Motor neuron (in vitro differentiated cells): ENCODE measurements at places on chromosomes 11 and 22. TPM values are rescaled to one million over a fixed set of nuclear protein-coding genes. Genes with fewer than 3 reads are reported as not detected.

PATE4 gene
- total RNA-seq, result 0.34 and 0.66 TPM in 2 replicates

ARFIP2 gene
- 63.3 and 75.0 TPM in 2 replicates for total RNA-seq

C1QTNF5 gene
- 0.49 and 1.4 TPM in 2 replicates for total RNA-seq

NXPE1 gene
- total RNA-seq, result 0.29 and 0.82 TPM in 2 replicates

CCDC81 gene
- total RNA-seq, result 1.6 and 1.9 TPM in 2 replicates

RAB36 gene
- total RNA-seq, result 14.4 and 21.6 TPM in 2 replicates

- ATAC-seq, result no peak
These were observed 10.9 kb upstream of the NAALADL1 start for GRCh38 chr11:65069217-65069616.

- ATAC-seq, result no peak
These were observed 24.7 kb downstream of the LAYN start for GRCh38 chr11:111565114-111565720.

DNA sequence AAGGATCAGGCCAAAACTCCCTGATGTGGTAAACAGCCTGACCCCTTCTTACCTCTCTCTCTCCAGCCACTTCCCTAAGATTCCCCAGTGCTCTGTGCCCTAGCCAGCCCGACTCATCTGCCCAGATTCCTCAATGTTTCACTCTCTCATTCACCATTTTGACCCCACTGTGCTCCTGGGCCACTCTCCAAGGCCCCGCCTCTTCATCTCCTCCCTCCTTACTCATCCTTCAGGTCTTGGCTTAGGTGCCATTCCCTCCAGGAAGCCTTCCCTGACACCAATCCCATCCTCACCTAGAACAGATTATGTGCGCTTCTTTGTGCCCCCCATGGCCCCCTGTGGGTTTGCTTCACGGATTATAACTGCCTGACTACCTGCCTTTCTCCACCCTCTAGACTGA, 13.2 kb downstream of the SLC43A3 start:
- ATAC-seq, result no peak

DNA sequence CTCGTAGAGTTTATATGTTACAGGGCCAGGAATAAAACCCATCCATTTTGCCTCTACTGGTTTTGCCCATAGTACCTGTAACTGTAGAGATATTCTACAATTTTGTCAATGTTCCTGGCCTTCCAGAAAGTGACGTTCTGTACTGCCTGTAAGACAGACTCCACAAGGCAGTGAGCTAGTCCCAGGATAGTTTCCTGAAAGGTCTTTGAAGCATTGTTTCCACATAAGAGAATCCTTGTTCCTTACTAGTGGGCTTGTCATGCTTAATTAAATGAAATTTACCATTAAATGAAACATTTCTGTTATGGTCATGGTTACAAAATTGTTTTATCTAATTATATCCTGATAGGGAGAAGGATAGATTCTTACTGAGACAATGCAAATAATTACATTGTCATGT, 80.4 kb downstream of the HSD17B12 start:
- no peak for ATAC-seq

DNA sequence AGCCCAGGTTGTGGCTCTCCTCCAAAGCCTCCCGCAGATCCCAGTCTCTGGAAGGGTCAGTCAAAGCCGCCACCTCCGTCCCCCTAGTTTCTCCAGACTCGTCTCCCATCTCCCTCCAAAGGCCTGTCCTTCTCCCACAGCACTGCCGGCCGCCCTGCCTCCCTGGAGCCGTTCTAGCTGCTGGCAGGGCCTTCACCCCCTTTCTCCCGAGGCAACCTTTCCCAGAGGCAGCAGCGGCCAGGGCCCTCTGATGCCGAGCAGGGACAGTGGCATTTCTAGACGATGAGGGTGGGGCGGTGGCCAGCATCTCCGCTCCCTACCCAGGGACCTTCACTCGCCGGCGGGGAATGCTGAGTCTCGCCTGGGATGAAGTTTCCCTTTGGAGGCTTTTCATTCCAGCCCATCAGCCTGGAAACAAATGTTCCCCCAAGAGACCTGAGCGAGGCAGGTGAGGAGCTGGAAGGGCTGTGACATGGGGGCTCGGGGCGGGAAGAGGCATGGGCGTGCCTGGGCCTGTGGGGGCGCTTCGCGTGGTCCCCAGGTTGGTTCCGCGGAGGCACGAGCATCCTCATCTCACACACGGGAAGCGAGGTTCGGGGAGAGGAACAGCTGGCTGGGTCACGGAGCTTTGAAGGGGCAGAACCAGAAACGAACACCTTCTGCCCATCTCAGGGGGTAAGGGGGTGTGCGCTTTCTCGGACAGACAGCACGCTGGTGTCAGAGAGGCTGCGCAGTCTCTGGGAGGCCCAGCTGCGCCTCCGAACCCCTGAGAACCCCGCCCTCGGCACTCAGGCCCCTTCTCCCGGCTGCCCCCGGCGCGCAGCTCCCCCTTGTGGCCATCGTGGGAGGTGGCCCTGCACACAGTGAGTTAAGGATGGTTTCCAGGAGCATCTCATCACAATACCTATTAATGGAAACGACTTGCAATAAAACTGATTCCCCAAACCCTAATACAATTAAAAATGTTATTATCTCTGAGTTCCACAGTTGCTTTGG, 18.1 kb upstream of the KLHL35 start:
- ATAC-seq, result no peak

DNA sequence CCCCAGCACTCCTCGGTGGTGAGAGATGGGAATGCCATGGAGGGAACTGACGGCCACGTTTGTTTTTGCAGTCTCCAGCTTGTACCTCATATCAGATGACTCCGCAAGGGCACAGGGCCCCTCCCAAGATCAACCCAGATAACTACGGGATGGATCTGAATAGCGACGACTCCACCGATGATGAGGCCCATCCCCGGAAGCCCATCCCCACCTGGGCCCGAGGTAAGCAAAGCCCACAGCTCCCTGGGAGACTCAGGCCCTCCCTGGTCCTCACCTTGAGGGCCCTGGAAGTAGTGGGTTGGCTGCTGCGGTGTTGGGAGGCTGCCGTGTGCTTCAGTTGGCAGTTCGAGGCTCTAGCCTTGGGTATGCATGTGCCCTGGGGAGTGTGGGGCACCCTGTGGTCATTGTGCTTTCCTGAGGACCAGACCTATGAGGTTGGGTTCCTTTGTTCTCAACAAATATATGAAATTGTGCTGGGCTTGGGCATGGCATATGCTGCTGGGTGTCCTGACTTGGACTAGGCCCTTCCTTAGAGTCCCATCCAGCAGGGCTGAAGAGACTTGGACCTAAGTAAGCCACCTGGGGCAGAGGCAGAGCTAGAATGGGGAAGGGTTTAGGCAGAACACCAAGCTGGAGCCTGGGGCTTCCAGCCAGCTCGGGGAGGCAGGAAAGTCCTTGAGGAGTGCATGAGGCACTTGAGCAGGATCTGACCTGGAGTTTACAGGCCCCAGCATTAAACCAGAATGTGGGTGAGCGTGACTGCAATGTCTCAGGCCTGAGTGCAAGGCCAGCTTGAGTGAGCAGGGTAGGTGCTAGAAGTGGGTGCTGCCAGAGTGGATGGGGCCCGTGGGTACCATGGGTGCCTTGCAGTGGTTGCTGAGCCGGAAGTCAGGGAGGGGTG, 26.4 kb downstream of the INCENP start:
- ATAC-seq, result no peak

GRCh38 chr22:29987137-29987536, 93.1 kb upstream of the HORMAD2 start:
- ATAC-seq, result no peak

DNA sequence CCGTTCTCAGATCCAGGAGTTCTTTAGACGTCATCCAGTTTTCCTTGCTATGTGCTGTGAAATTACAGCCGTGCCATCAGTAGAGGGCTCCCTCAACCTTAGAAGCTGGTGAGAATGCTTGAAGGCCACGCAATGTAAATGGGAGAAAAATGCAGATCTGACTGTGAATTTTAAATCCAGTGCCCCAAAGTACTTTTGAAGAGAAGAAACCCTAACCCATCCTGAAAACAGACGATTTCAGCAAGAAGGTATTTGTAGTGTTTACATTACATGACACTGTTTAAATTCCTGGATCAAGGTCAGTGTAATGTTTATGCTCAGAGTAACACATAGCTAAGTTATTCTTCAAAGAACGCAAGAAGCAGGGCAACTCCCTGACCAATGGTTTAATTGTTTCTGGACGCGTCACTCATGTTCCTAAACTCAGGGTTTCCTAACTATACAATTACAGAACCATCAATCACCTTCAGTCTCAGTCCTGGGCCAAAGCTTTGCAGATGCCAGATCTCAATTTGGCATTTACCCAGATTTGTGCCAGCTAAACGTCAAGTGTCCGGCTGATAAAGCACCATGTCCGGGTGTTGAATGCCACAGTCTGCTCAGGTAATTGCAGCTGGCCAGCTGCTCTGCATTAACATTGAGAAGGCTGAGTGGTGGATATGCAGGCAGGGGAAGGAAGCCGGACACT, 38.2 kb downstream of the ADAMTS8 start:
- peak; percentile 38 for ATAC-seq

DNA sequence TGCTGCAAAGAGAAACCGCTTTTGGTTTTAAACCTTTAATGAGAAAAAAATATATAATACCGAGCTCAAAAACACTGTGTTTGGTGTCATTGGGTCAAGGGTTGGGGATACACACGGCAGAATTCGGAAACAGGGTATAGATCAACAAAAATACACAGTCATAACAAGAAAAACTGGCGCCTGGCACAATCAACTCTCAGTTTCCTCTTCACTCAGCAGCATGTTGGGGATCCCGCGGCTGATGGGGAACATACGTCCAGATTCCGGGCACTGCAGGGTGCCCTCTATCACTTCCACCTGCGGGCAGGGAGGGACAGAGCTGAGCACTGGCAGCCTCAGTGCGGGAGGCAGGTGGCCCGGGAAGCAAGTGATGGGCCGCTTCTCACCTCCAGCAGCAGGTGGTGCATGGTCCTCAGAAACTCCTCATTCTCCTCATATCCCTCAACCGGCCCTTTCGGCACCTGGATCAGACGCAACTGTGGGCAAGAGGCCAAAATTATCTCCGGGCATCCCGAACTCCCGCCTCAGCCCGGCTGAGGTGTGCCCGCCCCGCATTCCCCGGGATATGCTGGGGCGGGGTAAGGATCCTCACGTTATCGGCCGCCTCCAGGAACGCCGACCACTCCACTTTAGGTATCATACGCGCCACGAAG, 561 bp downstream of the TRMT112 start:
- ATAC-seq, result peak; percentile 6

DNA sequence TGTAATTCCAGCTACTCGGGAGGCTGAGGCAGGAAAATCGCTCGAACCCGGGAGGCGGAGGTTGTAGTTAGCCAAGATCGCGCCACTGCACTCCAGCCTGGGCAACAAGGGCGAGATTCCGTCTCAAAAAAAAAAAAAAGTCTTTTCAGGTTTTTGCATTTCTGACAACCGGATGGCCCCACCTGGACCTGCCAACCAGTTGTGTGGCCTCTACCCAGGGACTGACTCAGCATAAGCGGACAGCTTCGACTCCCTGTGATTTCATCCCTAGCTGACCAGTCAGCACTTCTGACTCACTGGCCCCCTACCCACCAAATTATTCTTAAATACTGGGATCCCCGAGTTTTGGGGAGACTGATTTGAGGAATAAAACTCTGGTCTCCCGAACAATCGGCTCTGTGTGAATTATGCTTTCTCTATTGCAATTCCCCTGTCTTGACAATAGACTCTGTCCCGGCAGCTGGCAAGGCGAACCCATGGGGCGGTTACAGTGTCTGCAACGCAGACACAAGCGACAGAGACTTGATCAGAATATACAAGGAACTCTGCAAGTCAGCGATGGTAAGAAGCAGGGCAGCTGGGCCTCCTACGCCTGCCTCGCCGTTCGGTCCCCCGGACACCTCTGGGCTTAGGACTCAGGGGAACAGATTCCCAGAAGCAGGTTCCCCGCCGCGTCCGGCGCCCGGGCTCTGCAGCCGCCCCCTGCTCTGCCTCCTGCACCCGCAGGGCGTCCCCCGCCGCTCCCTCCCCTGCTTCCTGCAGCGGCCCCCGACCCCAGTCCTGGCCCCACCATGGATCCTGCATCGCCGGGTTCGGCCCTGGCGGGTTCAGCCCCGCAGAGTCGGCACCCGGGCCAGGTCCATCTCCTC, 741 bp upstream of the TALDO1 start:
- peak; percentile 69 for ATAC-seq

- ATAC-seq, result no peak
These were observed 25.9 kb upstream of the KCNJ11 start for GRCh38 chr11:17414317-17414737.

DNA sequence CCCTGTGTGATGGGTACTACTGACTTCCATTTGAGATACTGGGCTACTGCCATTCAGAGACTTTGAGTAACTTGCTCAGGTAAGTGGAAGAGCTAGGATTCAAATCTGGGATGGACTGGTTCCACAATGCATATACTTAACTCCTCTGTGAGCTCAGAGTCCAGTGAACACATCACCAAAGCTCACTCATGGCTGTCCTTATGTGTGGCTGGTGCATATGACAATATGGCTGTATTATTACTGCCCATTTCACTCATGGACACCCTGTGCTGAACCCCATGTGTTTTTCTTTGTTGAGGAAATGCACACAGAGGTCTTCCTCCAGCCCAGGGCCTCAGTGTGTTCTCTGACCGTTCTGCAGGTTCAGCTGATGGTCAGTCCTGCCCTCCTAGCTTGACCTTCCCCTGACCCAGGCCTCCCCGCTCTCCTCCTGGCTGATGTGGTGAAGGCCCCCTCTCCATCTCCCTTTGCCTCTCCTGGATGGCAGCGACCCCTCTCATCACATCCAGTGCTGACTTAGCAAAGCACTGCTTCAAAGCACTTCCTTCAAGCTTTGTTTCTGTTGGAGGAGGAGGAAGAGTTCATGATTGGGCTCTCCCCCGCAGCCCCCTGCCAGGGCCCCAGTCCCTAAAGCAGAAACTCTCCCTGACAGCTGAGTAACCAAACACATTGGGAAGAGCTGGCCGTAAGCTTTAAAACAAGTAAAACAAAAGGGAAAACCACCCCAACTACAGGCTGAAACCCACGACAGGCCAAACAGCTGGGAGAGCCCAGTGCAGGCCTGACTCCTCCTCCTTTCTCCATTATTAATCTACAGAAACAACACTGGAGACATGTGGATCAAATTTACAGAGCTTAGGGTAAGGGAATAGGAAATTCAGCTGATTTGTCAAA, 101.2 kb downstream of the NAT10 start:
- peak; percentile 73 for ATAC-seq
